ENCODE measurements at places on chromosomes 7 and 10. TPM values are rescaled to one million over a fixed set of nuclear protein-coding genes. Genes with fewer than 3 reads are reported as not detected.
A peak's percentile ranks its signal among the peaks of the same experiment; 100 is the strongest.

DNA sequence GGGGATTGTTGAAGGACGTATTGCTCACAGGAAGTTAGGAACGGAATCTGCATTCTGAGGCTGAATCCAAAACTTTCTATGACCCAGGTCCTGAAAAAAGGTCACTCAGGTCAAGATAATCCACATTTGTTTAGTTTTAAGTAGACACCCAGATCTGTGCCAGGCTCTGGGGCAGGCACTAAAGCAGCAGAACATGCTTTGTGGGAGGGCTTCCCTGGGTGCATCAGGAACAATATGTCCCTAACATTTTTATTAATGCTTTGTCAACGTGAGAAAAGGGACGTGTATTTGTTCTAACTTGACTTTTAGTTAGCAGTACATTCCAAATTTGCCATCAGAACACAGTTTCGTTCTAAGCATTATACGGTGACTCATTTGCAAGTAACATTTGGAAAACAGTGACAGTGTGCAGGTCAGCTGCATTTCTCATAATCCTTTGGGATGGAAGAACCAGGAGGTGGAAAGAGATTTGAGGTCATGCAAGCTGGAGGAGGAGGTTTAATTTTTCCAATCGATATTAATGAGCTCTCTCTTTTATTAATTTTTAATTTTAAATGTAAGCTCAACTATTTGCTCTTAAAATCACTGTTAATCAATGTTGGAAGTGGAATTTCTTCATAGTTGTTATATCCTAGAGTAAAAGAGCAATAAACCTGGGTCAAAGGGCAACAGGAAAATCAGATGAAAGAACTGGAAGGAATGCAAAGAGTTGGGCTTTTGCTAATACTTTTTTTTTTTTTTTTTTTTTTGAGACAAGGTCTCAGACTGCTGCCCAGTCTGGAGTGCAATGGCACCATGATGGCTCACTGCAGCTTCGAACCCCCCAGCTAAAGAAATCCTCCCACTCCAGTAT lies 35.0 kb downstream of the TAS2R41 start:
- DNase-seq, result no peak

DNA sequence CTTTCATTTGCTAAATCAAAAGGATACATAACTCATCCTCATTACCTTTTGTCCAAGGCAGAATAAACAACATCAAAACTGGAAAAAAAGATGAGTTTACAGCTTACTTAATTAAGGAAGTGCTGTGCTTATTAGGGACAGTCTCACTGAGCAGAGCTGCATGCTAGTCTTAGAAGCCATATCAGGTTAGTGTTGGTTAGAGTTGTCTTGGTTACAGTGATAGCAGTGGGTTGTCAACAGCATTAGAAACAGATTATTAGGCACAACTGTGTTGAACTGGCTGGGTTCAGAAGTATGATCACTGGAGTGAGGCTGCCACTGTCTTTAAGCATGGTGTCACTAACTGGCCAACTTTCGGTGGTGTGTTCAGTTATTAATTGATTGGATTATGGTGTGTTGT lies 503.9 kb upstream of the IGFBP3 start:
- no peak for DNase-seq

SORCS3 gene
- 4.5 TPM for polyA plus RNA-seq

ADAM8 gene
- 1.5 TPM for polyA plus RNA-seq

GRCh38 chr7:73811760-73812168 lies 19.0 kb upstream of the CLDN4 start:
- no peak for DNase-seq

PLAC9 gene
- 28.9 TPM for polyA plus RNA-seq

MYOF gene
- 32.8 TPM for polyA plus RNA-seq

DGKI gene
- polyA plus RNA-seq, result 1.8 TPM

FAM241B gene
- polyA plus RNA-seq, result 10.5 TPM

DNA sequence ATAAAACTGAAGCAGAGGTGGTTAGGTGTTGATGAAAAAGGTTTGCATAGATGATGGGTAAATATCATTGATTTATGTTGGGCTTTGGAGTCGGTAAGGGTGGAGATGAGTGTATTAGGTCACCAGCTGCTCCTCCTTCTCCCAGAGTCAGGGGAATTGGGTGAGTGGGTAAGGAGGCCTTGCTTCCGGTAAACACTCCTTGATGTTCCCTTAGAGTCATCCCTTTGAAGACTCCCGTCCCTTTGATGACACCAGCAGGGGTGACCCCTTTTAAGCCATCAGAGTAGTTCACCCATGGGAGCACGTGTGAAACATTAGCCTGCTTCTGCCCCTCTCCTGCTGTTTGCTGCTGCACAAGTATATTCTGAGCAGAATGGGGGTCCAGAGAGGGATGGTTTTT lies 92.2 kb upstream of the DKK1 start:
- DNase-seq, result no peak

NODAL gene
- polyA plus RNA-seq, result 0.61 TPM

- DNase-seq, result no peak
Observed at GRCh38 chr10:3239066-3239919, 66.7 kb upstream of the PITRM1 start.

- DNase-seq, result no peak
Observed at GRCh38 chr10:72263613-72264241, 10.0 kb upstream of the DDIT4 start.

DNA sequence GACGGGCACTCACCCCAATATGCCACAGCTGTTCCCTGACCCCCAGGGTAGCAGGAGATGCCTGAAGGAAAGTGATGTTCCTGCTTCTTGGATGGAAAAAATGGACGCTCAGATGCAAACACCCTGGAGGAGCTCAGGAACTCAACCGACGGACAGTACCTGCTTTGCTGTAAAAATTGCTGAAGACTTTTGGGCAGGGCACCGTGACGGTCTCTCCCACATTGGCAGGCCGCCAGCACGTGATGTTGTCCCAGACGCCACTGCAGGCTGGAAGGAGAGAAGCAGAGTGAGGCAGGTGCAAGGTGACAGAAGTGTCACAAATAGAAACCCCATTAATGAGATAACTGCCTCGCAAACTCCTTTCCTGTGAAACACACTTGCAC lies 35.0 kb downstream of the VIPR2 start:
- DNase-seq, result no peak

OR6B1 gene
- 0.05 TPM for polyA plus RNA-seq

HOXA6 gene
- 59.3 TPM for polyA plus RNA-seq

DNA sequence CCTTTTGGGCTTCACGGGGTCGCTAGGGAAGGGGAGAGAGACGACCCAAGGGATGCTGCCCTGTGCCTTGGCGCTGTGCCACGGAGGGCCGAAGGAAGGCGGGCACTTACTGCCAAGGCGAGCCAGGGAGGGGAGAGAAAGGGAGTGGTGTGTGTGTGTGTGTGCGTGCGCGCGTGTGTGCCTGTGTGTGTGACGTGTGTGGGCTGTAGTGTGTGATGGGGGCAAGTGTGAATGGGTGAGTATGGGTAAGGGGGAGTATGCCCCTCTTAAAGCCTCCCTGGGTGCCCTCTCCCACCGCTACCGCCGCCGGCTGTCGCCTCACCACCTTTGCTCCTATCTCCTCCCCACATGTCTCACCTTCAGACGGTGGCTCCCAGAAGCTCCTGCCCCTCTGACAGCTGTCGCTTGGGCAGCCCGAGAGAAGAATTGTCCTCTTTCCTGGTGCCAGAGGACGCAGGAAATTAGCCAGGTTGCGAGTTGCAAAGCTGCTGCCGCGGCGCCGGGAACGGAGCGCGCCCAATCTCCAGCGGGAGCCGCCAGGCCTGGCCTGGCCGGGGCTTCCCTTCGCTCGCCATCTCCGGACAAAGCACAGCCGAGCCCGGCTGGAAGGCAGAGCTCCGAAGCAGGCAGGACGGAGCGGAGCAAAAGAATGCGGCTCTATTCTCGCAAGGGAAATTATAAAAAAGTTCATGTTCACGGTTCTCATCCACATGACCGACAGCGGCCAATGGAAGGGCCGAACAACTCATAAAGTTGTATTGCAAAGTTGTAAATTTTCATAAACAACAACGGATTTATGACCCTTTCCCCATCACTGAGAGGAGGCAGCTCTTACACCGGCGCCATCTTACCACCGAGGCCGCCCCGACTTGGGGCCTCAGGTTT lies at the start of gene HOXA3:
HOXA3 (minus strand) TSS at position 653 of the 885 bp plus-strand sequence. CDS start 41,943 bp downstream, outside the sequence.
- no peak for DNase-seq

DNA sequence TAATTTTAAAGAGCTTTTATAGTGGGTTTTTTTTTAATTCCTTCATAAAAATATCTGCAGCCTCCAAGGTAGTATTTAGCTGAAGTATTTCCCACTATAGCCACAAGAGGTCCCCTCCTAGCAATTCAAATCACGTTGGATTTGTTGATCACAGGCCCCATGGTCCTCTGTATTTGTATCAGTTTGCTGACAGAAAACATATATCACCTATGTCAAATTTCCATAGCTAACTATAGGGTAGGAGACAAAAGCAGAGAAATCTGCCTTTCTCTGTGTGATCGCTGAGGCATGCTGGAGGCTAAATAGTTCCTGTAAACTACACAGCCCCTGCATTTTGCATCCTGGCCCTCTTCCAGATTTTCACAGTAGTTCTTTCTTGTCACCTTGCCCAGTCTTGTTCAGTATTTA lies 1.7 kb upstream of the CTNNA3 start:
- peak; percentile 34 for DNase-seq

GRCh38 chr10:35336084-35336831 lies at the start of gene CCNY:
TSS of gene CCNY (plus strand) at chr10:35336509. CDS start at chr10:35337054, 545 bp downstream.
- no peak for DNase-seq

- no peak for DNase-seq
Observed at GRCh38 chr7:41977151-41977651, 259.8 kb downstream of the GLI3 start.

CAMK2G gene
- 21.1 TPM for polyA plus RNA-seq

DNA sequence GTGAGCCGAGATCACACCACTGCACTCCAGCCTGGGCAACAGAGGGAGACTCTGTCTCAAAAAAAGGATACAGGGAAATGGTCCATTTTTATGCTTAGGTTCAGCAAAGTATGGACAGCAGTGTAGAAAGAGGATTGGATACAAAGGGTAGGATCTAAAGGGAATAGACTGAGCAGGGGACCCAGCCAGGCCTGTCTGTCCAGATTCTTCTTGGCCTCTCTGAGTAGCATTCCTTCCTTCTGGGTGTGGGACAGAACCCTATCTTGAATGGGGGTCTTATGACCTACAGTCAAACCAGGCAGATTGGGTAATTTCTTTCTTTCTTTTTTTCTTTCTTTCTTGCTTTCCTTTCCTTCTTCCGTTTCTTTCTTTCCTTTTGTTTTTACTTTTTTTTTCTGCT lies 25.6 kb downstream of the SH2B2 start:
- DNase-seq, result no peak

ITGA8 gene
- polyA plus RNA-seq, result 47.5 TPM

PRKG1 gene
- polyA plus RNA-seq, result 12.6 TPM

PAX4 gene
- polyA plus RNA-seq, result not detected

METTL2B gene
- polyA plus RNA-seq, result 30.0 TPM
